ENCODE measurements at places on chromosomes 3 and 15. TPM values are rescaled to one million over a fixed set of nuclear protein-coding genes. Genes with fewer than 3 reads are reported as not detected.
A peak's percentile ranks its signal among the peaks of the same experiment; 100 is the strongest.

Gene AQP9
- total RNA-seq: not detected

Gene FGF7
- total RNA-seq: 34.8 TPM

Gene C3orf20
- not detected for total RNA-seq

Gene CPEB1
- total RNA-seq: 6.9 TPM

GRCh38 chr3:71672807-71673206 is 52.4 kb downstream of the EIF4E3 start:
- no peak for DNase-seq
- H3K27me3 ChIP-seq: no peaks in the 10 kb centered on the region
- no peak overlapping the region for H3K4me3 ChIP-seq
- no peak overlapping the region for H3K27ac ChIP-seq

- no peak overlapping the region for H3K27ac ChIP-seq
- no peak for DNase-seq
- H3K4me1 ChIP-seq: peaks cover 10% of the 10 kb centered on the region
- no peaks in the 10 kb centered on the region for H3K36me3 ChIP-seq
These were observed 31.3 kb downstream of the LIPC start for GRCh38 chr15:58462973-58463663.

DNA sequence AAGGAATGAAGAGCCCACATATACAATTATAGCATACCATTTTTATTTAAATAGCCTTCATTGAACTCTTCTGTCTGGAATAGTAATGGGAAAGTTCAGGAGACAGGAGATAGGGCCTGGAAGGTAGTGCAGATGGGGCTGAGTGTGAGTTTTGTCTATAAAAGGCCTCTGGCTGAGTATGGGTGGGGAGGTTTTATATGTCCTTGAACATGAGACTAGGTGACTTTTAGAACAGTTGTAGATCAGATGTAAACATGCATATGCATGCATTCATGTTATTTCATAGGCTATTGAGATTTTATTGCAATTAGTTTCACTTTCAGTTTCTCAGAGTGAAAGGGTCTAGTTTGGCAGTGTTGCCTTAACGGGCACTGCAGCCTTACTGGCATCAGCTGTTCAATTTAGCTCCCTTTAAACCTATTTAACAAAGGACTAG is 27.1 kb downstream of the CGGBP1 start:
- no peaks in the 10 kb centered on the region for H3K4me1 ChIP-seq
- H3K4me3 ChIP-seq: peak overlapping the region; percentile 74
- DNase-seq: peak; percentile 27
- no peaks in the 10 kb centered on the region for H3K36me3 ChIP-seq
- peak overlapping the region; percentile 50 for H3K27ac ChIP-seq
- H3K27me3 ChIP-seq: peaks cover 2% of the 10 kb centered on the region
